Neuronal stem cell (in vitro differentiated cells): ENCODE measurements at places on chromosomes 5 and 9.

DNA sequence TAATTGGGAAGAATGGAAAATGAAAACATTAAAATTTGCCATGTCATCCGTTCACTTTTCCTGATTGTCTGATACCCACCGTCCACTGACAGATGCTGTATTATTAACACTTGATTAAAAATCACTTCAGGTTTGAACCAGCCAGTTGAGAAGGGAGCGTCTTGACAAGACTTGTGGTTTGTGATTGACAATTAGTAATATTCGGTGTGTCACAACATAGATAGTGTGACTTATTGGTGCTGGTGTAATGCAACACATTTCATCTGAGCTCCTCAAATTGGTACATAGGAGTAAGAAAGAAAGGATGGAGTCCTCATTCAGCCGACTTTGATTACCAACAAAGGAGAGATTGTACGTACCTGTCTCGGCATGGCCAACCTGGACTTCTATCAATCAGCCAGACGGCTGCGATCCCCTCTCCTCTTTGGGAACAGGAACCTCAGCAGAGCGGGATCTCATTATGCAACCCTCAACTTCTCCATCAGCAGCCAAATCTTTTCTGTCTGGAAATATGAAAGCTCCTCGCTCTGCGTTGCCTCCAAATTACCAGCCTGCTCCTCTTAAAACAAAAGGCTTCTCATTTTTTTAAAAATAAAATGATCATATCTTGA, 211.7 kb upstream of the MVB12B start:
- no peak for DNase-seq

- no peak for DNase-seq
Observed at GRCh38 chr5:93221-93980, 1.4 kb downstream of the PLEKHG4B start.

DNA sequence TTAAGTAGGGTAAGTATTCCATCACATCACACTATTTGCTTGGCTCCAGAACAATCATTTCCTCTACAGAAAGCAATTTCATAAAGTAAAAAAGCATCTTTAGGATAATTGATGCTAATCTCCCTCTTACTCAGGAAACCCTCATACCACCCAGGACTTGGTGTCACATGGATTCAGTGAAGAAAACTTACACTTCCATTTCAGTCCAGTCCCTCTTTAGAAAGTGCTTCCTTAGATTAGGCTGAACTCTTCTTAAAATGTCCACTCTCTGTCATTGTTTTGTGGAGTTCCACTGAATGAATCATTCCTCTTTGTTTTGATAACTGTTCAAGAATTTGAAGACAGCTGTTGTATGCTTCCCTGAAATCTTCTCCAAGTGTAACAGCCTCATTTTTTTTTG, 144.0 kb upstream of the ZNF462 start:
- no peak for DNase-seq

- DNase-seq: no peak
Observed at GRCh38 chr5:31559942-31560341, 27.8 kb downstream of the C5orf22 start.

GRCh38 chr9:105452185-105452584, 4.4 kb downstream of the FSD1L start:
- no peak for DNase-seq

GRCh38 chr5:31770998-31771397, 132.1 kb downstream of the PDZD2 start:
- no peak for DNase-seq

DNA sequence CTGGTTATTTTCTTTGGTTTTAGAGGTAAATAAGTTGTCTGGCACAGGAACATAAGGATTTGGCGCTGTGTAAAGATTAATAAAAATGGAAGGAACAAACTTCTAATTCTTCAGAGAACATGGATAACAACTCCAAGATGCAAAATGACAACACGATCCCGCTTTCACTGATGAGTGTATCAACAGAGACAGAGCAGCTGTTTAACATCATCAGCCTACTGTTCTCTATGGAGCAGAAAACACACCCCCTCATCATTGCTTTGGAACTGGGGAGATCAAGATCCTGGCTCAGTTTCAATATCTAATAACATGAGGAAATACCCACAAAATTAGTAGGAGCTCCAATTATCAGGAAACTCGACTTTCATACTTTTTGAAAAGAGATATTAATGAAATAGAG, 8.3 kb upstream of the GAS1 start:
- DNase-seq: no peak

DNA sequence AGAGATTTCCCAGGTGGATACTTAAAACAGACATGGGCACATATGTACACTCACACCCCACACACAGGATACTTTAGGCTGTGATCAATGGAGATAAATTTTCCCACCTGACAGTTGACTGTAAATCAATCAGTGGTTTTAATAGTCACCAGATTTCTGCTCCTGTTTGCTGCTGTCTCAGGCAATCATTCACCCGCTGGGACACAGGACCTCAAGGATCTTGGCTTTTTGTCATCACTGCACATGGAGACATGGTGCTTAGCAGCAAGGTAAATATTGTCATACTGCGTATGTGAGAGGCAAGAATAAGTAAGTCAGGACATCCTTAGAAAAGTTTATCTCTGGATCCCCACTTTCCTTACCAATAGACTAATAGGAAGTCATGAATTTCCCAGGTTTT, 60.8 kb upstream of the KLF9 start:
- DNase-seq: no peak

DNA sequence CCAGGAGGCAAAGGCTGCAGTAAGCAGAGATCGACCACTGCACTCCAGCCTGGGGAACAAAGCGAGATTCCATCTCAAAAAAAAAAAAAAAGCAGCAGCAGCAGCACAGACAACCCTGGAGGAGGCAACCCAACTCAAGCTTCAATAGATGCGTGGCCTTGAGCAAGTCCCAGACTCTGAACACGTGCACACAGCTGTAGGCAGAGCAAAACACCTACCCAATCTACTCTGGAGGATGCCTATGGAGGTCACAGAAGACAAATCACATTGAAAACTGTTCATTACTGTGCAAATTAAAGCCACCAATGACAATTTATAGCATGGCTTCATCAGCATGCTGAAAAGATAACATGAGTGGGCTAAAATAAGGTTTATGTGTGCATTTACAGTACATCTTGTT, 7.2 kb downstream of the TLE1 start:
- no peak for DNase-seq
